T-helper 17 cell (primary cell): ENCODE measurements at places on chromosomes 6 and 20.

DNA sequence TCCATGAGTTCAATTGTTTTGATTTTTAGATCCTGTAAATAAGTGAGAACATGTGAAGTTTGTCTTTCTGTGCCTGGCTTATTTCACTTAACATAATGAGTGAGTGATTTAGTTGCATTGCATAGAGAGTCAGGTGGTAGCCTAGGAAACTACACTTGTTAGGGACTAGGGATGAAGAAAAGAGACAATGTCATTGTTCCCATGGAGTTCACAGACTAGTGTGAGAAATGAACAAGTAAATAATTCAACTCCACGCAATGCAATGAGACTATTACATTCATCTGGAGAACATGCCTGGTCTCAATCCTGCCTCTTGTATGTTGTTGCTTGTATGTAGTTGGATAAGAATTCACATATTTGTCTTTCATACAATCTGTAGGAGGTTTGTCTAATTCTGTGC lies 76.3 kb upstream of the B3GAT2 start:
- DNase-seq, result no peak

GRCh38 chr20:31489152-31489551 lies 14.1 kb downstream of the REM1 start:
- DNase-seq, result no peak

DNA sequence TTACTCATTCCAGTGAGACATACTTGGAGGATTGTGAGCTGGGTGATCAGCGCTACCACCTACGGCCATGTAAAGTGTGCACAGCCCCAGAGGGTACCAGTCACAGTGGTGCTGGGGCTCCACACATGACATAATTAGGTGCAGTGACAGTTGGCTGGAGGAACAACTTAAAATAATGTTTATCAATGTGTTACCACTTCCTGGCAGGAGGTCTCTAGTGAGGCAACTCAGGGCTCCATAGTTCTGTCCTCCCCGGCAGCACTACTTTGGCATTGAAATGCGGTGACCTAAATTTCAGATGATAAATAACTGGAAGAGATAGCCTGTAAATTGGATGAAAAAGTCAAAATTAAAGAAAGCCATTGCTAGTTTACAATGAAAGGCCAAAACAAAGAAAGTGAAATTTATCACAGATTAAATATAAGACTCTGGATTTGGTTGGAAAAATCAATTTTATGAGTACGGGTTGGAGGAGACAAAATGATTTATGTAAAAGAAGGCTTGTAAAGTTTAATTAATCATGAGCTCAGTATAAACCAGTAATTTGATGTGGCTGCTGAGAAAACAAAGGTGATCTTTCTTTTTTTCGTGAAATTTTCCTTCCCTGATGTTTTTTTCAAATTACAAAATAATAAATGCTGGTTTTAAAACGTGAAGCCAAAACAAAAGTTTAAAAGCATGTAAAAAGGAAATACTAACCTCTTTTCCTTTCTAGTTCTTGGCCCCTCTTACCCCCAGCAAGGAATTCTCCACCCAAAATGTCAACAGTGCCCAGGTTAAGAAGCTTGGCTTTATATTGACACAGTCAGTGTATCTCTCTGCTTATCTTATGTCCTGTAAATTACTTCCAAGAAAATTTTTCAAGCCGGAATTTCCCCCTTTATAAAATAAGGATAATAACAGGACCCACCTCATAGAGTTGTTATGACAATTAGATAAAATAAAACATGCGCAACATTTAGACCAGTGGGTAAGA lies 126.7 kb upstream of the NOX3 start:
- DNase-seq, result no peak

- no peak for DNase-seq
These were observed 286.7 kb upstream of the POU3F2 start for GRCh38 chr6:98547634-98548033.

GRCh38 chr6:168133168-168133561 lies 54.2 kb upstream of the FRMD1 start:
- no peak for DNase-seq

DNA sequence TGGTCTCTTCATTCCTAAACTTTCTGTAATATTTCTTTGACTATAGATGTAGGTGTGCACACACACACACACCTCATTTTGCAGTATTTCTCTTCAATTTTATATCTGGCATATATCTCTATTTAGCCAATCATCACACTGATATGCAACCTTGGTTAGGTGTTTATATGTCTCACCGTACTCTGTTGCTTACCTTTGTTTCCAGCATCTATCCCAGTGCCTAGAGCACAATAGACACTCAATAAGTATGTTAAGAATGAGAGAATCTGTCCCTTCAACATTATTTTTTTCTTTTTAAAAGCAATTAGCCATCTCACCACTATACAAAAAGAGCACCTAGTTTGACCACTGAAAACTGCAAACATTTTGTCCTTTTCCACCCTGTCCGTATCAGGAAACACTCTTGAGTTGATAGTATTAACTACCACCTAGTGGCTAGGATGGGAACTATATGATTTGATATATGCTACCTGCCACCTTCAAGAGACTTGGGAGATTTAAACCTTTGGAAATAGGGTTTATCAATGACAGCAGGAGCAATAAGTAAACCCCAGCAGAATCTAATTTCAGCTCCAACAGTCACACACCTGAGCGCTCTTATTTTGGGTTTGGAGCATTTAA lies 48.7 kb upstream of the RSPO3 start:
- DNase-seq, result no peak

DNA sequence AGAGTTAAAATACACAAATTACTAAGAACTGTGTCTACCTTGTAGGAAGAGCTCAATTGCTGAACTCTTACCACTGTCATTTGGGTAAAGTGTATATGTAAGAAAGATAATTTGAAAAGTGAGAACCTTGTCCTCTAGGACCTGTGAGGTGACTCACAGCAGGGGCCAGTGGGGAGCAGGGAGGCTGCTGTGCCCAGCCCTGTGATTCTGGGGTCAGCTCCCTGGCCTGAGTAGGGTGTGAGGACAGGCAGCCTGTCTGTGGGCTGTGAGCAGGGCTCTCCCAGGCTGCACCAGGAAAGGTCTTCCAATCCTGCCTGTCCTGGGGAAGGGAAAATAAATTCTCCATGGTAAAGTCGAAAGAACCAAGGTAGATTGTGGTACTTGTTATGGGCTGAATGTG lies 27.3 kb upstream of the SIRPG start:
- no peak for DNase-seq

GRCh38 chr6:73854998-73855718 lies 159.2 kb downstream of the CD109 start:
- DNase-seq, result no peak

- DNase-seq, result no peak
These were observed 36.6 kb downstream of the PTPN1 start for GRCh38 chr20:50546729-50547314.
